AG04450 (cell line): ENCODE measurements at places on chromosomes 5 and 9. TPM values are rescaled to one million over a fixed set of nuclear protein-coding genes. Genes with fewer than 3 reads are reported as not detected.
A peak's percentile ranks its signal among the peaks of the same experiment; 100 is the strongest.

GRCh38 chr5:134997015-134997414 lies 29.3 kb downstream of the CATSPER3 start:
- no peak for DNase-seq

MORN5 gene
- polyA plus RNA-seq, result not detected in 2 replicates

PCDHGB3 gene
- polyA plus RNA-seq, result 3.6 and 4.3 TPM in 2 replicates

GRCh38 chr5:77355751-77356150 lies 136.4 kb downstream of the WDR41 start:
- no peak for DNase-seq

- no peak for DNase-seq
Measured at GRCh38 chr5:42691413-42691937, 65.1 kb upstream of the CCDC152 start.

ARAP3 gene
- 3.5 and 4.9 TPM in 2 replicates for polyA plus RNA-seq

SHISAL2B gene
- not detected in 2 replicates for polyA plus RNA-seq

DNA sequence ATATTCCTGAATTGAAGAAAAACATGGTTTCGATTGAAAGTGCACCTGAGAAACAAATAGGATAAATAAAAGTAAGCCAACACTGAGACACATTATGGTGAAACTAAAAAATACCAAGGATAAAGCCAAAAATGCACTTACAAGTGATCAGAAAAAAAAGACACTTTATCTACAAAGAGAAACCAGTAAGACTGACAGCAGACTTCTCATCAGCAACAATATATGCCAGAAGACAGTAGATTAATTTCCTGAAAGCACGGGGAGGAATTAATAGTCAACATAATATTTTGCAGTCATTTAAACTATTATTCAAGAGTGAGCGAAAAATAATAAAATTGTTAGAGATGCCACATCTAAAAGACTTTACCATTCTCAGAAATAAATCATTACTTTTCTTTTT lies 172.7 kb upstream of the MAST4 start:
- no peak for DNase-seq

DNA sequence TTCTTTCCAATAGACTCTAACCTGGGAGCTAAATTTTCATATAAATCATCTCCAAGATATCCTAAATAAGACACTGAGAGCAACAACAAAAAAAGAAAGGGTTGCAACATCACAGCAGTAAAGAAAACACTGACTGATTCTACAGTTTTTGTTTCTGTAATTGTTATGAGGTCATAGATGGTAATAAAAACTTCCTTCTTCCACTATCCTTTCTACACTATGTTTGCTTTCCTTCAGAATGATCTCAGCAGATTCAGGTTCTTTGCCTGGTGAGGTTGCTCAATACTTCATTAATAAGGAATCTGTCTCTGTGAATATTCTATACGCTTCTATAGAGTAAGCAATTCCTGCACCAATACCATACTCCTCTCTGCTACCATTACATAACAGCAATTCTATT lies 835.6 kb upstream of the GRAMD2B start:
- DNase-seq, result no peak

GRCh38 chr5:55985181-55985580 lies 9.6 kb downstream of the IL6ST start:
- DNase-seq, result no peak

- no peak for DNase-seq
Measured at GRCh38 chr9:129888293-129889121, 53.2 kb downstream of the USP20 start.

- DNase-seq, result no peak
Measured at GRCh38 chr5:170880084-170880483, 18.3 kb downstream of the RANBP17 start.

DNA sequence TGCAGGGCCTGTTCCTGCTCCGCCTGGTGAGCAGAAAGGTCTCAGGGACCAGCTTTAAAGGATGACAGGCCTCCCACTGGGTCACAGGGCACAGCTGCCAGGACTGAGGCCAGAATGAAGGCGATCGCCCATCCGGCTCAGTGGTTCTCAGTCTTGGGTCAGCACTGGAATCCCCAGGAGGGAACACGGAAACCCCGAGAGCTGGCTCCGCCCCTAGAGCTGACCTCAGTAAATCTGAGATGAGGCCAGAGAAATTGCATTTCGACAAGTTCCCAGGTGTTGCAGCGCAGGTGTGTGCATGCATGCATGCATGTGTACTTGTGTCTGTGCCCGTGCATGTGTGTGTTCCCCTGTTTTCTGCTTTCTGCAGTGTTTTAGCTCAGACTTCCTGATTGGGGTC lies 47.2 kb upstream of the KCNMB1 start:
- DNase-seq, result no peak

LHX6 gene
- polyA plus RNA-seq, result not detected in 2 replicates

DNA sequence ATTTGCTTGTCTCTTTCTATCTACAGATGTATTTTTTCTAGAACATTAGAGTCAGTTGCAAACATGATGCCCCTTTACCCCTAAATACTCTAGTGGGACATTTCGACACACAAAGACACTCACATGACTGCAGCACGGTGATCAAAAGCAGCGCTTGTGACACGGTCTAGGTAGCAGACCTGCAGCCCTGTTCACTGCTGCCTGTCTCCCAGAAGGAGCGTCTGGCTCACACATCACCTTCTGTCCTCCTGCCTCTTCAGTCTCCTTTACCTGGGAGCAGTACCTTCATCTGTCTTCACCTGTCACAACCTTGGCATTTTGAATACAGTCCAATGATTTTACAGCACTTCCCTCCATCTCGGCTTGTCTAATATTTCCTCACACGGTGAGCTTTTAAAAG lies 51.9 kb upstream of the SH3PXD2B start:
- DNase-seq, result no peak

- DNase-seq, result no peak
Measured at GRCh38 chr5:87390576-87391199, 22.0 kb downstream of the CCNH start.

DNA sequence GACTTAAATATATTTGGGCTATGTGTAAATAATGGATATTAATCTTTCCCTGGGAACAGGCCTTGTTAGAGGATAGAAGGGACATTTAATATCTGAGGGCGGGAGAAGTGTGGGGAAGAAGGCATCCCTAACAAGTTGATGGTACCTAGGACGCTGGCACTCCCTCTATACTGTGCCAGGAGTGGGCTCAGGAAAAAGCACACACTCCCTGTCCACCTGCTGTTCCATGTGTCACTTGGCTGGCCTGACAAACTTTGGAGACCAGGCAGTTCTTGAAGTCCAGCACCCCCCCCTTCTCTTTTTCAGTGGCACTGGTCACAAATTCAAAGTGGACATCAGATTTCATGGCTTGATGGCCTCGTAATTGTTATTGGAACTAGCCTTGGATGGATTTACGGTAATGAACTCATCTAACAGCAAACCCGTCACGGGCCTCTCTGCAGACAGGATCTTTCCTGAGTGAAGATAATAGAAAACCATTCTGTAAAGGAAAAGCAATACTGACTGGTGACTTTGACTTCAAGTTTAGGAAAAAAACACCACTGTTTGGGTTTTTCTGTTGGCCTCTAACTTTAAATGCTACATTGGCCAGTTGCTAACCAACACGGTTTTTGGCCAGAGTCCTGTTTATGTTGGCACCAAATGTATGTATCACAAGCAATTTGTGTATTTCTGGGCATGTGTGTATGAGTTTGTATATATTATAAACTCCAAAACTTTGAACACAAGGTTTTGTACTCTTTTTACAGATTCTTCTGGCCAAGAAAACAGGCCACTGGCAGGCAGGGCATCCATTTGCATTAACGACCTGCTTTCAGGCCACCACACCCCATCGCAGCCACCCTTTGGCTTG lies 552.6 kb downstream of the CCDC171 start:
- DNase-seq, result peak; percentile 39

GRCh38 chr9:136978073-136978864 lies 965 bp downstream of the PTGDS start:
- no peak for DNase-seq

EGFL7 gene
- 3.9 and 6.1 TPM in 2 replicates for polyA plus RNA-seq

ATP6V0E1 gene
- polyA plus RNA-seq, result 583 and 610 TPM in 2 replicates

DNA sequence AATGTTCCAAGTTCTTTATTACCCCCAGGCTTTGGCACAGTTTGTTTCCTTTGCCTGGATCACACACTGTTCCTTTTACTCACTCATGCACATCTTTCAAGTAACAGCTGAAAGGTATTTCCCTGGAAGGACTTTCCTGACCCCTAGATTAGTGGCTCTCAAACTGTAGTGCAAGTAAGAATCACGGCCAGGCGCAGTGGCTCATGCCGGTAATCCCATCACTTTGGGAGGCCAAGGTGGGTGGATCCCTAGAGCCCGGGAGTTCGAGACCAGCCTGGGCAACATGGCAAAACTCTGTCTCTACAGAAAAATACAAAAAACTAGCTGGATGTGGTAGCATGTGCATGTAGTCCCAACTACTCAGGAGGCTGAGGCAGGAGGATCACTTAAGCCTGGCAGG lies 19.1 kb upstream of the DELE1 start:
- no peak for DNase-seq

LRRC19 gene
- not detected in 2 replicates for polyA plus RNA-seq

DNA sequence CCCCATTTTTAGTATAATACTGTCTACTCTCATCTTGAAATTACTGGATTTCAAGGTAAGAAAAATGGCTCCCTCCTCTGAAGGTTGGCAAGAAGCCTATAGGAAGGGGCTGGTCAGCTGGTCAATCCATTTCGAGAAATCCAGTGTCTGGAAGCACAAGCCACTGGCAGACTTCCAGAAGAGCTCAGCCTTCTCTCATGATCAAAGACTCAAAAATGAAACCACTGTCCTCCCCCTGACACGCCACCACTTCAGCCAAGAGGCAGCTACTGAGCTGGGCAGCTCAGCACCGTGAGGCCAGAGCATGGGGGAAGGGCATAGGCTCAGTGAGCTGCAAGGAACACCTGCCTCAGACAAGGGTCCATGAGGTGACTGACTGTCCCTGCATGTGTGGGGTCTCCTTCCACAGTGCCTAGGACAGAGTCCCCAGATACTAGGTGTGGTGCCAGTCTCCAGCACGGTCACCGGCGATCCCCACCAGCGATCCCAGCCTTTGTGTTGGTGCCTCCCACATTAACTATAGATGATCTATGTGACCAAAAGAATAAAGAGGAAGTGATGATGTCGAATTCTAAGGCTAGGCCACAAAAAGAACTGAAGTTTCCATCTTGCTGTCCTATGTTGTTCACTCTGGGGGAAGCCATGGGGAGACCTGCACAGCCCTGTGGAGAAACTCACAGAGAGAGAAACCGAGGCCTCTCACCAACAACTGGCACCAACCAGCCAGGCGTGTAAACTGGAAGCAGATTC lies 100.1 kb upstream of the LRRTM2 start:
- peak; percentile 34 for DNase-seq
